ENCODE measurements at places on chromosomes 3 and 15. TPM values are rescaled to one million over a fixed set of nuclear protein-coding genes. Genes with fewer than 3 reads are reported as not detected.
A peak's percentile ranks its signal among the peaks of the same experiment; 100 is the strongest.

- H3K27ac ChIP-seq, result no peak overlapping the region
- H3K36me3 ChIP-seq, result peaks cover 44% of the 10 kb centered on the region
- DNase-seq, result no peak
- no peak overlapping the region for H3K4me3 ChIP-seq
Measured at GRCh38 chr3:123919353-123919752, 35.2 kb upstream of the MYLK start.

- DNase-seq, result no peak
- H3K4me3 ChIP-seq, result peak overlapping the region; percentile 8
- peak overlapping the region; percentile 90 for H3K27ac ChIP-seq
- H3K27me3 ChIP-seq, result no peaks in the 10 kb centered on the region
Measured at GRCh38 chr3:71210257-71211007, 373.1 kb downstream of the FOXP1 start.

CFAP20DC gene
- total RNA-seq, result 3.1 TPM

MAGI1 gene
- 18.9 TPM for total RNA-seq

CHRNA7 gene
- total RNA-seq, result 1.5 TPM

All from chondrocyte (in vitro differentiated cells).